ENCODE measurements at places on chromosomes 12 and 14. TPM values are rescaled to one million over a fixed set of nuclear protein-coding genes. Genes with fewer than 3 reads are reported as not detected.

The USP30 gene
- 32.5 TPM for total RNA-seq

The SRSF9 gene
- 151 TPM for total RNA-seq

The AHNAK2 gene
- total RNA-seq, result not detected

- H3K27ac ChIP-seq, result no peak overlapping the region
- H3K4me3 ChIP-seq, result no peak overlapping the region
- no peak for DNase-seq
- H3K36me3 ChIP-seq, result peaks cover 11% of the 10 kb centered on the region
- H3K4me1 ChIP-seq, result no peaks in the 10 kb centered on the region
- H3K27me3 ChIP-seq, result no peaks in the 10 kb centered on the region
Observed at GRCh38 chr14:31068235-31068634, 42.1 kb upstream of the STRN3 start.

DNA sequence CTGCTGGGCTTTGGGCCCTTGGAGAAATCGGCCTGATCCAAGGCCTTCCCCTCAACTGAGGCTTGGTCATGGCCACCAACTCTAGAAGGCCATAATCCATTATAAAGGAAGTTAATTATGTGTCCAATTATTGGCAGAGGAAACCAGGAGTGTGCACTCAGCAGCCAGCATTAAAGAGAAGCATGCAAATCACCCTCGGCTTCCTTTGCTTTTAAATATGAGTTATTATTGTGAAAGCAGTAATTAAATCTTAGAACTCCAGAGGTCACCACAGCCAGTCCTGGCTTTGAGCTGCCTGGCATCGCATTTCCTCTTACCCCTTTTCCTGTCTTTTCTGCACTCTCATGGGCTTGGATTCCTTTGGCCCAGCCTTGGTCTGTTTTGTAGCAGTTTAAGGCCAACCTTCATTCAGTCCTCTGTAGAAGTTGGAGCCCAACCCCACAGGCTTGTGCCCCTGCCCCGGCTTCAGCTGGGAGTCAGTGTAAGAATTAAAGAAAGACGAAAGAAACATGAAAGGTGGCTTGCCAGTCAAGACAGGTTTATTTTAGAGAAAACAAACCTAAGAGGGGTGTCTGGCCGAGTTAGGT is 14.7 kb upstream of the KRT86 start:
- H3K27ac ChIP-seq, result no peak overlapping the region
- no peaks in the 10 kb centered on the region for H3K4me1 ChIP-seq
- H3K4me3 ChIP-seq, result no peak overlapping the region
- no peak for DNase-seq

- no peak overlapping the region for H3K27ac ChIP-seq
- DNase-seq, result no peak
- H3K4me1 ChIP-seq, result peaks cover 19% of the 10 kb centered on the region
- no peak overlapping the region for H3K4me3 ChIP-seq
- H3K36me3 ChIP-seq, result no peaks in the 10 kb centered on the region
- no peaks in the 10 kb centered on the region for H3K27me3 ChIP-seq
Observed at GRCh38 chr14:56002876-56003625, 115.2 kb upstream of the PELI2 start.

DNA sequence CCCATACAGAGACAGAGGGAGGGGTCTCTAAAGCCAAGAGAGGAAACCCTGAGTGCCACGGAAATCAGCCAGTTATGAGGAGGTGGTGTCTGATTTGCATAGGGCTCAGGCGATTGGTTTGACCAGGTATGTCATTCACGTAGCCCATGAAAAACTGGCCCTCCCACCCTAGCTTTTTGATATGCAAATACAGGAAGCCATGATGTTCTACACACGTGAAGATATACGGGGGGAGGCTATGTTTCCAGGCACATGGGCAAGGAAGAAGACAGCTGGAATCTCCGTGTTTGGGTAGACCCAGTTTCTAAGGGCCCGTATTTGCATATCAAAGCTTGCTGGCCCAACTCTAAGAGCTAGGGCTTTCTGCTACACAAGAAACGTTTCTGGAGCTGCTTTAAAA is 717.8 kb upstream of the SEL1L start:
- no peak overlapping the region for H3K27ac ChIP-seq
- no peak overlapping the region for H3K4me3 ChIP-seq
- no peaks in the 10 kb centered on the region for H3K27me3 ChIP-seq
- no peaks in the 10 kb centered on the region for H3K36me3 ChIP-seq

- H3K36me3 ChIP-seq, result no peaks in the 10 kb centered on the region
- H3K4me3 ChIP-seq, result no peak overlapping the region
Observed at GRCh38 chr12:52903285-52903854, 1.5 kb downstream of the KRT8 start.

DNA sequence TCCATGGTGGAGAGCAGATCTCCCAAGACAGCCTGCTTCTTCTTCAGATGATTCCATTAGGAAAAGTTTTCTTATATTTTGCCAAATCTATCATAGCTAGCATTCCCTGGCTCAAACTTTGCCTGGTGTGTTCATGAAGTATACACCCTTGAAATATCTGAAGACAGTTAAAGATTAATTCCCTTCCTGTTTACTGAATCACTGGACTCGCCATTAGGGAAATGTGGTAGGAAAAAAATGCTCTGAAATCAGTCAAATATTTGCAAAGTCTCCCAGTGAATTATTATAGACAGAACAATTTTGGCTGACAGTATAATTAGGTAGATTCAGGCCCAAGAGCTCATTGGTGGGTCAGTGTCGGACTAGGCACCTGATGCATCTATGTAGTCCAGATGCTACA is 86.5 kb downstream of the PDZRN4 start:
- H3K27me3 ChIP-seq, result no peaks in the 10 kb centered on the region
- no peak overlapping the region for H3K4me3 ChIP-seq
- no peak overlapping the region for H3K27ac ChIP-seq
- H3K36me3 ChIP-seq, result no peaks in the 10 kb centered on the region

DNA sequence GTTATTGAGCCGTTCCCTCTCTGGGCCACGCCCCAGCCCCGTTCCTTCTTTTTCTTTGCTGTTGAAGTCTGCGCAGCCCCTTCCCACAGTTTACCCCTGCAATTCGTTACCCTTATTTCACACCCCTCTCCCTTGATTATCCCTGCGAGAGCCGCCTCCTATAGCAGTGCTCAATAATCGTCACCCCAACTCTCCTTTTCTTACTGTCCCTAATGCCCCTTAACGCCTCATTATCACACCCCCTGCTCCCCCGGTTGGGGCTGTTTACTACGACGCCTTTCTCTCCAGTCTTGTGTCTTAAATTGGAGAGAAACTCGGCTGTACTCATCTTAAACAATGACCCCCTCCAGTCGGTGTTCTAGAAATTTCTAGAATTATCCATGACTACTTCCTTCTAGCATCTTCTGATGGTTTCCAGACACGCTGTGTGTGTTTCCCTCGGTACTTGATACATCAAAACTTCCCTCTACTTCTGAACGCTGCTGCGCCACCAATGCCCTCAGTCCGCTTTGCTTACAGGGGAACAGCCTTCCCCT is 713 bp upstream of the FBXL14 start:
- no peaks in the 10 kb centered on the region for H3K27me3 ChIP-seq
- no peak for DNase-seq
- H3K4me3 ChIP-seq, result peak overlapping the region; percentile 46
